ENCODE measurements at places on chromosomes 7 and 10. TPM values are rescaled to one million over a fixed set of nuclear protein-coding genes. Genes with fewer than 3 reads are reported as not detected.

Gene LRIT1
- not detected for polyA plus RNA-seq

Gene RPEL1
- polyA plus RNA-seq = not detected

Gene ANKRD1
- polyA plus RNA-seq = 0.02 TPM

Gene PPP1R17
- not detected for polyA plus RNA-seq

Gene GRM8
- polyA plus RNA-seq = not detected

Gene ALOX5
- polyA plus RNA-seq = not detected

Gene CLEC2L
- polyA plus RNA-seq = not detected

Gene MCU
- polyA plus RNA-seq = 25.1 TPM

Gene PRSS37
- not detected for polyA plus RNA-seq

All from foreskin keratinocyte (primary cell).